Activated T-cell treated with anti-CD3 and anti-CD28 coated beads for 48 hours (primary cell): ENCODE measurements at places on chromosomes 4 and X.

DNA sequence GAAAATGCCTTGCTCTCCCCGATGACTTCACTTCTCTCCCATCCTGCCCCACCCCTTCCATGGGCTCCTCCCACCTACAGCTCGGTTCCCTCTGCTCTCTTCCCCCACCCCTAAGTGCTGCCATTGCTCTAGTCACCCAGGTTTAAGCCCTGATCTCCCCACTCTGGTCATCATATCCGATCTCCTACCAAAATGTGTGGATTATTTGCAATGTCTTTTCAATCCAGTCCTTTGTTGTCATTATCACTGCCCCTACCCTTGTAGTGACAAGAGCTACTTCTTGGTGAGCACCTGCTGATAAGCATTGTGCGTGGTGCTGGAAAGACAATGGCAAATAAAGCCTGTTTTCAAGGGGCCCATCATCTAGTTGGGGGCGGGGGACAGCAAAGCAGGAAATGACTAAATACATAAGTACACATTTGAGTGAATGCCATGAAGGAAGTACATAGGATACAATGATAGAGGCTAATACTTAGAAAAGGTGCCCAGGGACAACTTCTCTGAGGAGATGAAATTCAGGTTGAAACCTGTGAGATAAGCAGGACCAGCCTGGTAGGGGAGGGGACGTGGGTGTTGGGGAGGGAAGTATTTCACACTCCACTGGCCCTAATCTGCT is 63.8 kb downstream of the DLG3 start:
- DNase-seq: no peak

GRCh38 chr4:38805530-38806145 is 1.0 kb upstream of the TLR1 start:
- DNase-seq: no peak

GRCh38 chr4:962231-963208 is 10.8 kb downstream of the DGKQ start:
- DNase-seq: no peak

DNA sequence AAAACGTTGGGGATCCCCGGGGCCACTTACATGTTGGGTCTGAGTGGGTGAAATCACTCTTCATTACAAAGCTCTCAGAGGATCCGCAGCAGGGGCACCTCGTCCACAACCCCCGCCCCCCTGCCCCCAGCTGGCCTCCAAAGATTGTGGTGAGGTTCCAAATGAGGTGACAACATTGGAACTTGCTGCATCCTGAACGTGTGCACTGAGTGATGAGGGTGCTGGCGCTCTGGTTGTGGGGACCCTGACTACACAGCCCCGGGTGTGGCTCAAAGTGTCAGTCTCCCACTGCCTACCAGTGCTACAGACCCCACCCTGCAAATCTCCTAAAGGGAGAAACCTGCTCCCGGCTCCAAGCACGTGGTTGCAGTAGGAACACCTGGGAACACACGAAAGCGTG is 111.9 kb downstream of the PHKA2 start:
- DNase-seq: no peak

- DNase-seq: no peak
Observed at GRCh38 chr4:152540293-152540674, 4.4 kb upstream of the FBXW7 start.
